COR-L47 (cell line): ENCODE measurements at places on chromosomes 4 and X.

- no peak for DNase-seq
Observed at GRCh38 chrX:38618180-38618579, 56.8 kb downstream of the TSPAN7 start.

- no peak for DNase-seq
Observed at GRCh38 chrX:145727476-145727875, 90.2 kb upstream of the SLITRK2 start.

- DNase-seq, result no peak
Observed at GRCh38 chrX:127764674-127765073, 287.5 kb downstream of the ACTRT1 start.

GRCh38 chr4:173735049-173735448, 205.0 kb upstream of the HAND2 start:
- no peak for DNase-seq

DNA sequence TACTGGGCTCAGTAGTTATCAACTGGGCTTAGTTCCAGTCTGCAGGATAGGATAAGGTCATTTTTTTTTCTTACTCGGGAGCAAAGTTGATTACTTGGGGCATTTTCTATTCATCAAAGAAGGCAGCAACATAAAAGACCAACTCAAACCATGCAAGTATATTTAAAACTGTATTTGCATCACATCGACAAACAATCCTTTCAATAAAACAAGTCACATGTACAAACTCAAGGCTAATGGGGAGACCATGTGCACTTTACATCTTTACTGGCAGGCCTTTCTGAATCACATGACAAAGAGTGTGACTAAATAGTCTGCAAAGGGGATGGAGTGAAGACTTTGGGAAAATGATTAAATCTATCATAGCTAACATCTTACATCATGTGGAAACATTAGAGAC, 610.4 kb upstream of the BOD1L1 start:
- no peak for DNase-seq

DNA sequence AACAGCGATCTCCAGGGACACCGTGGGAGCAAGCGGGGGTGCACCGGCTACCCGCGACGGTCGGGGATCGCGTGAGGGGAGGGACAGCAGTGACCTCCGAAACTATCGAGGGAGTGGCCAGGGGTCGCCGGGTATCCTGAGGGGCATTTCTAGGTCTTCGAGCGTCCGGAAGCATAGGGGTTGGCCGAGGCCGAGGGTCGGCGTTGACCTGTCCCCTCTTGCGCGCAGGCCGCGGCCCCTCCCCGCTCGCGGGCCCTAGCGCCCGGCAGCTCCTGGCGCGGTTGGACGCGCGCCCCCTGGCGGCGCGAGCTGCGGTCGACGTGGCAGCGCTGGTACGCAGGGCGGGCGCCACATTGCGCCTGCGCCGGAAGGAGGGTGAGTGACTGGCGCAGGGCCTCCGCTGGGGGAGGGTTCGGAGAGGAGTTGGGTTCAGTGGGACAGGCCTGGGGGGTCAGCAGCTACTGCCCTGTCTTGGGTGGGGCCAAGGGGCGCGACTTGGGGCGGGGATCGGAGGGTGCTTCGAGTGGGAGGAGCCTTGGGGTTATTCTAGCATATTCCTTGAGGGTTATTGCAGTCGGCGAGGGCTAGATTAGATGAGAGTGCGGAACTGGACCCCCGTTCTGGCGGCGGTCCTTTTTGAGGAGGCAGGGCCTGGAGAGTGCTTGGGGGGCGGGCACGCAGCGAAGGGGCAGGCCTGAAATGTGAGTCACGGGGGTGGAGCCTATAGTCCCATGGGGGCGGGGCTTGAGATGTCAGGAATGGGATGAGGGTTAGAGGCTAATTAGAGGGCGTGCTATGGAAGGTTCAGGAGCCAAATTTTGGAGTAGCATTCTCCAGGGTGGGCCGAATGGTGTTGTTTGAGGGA, 1.2 kb downstream of the MAGIX start:
- DNase-seq, result peak; percentile 72

DNA sequence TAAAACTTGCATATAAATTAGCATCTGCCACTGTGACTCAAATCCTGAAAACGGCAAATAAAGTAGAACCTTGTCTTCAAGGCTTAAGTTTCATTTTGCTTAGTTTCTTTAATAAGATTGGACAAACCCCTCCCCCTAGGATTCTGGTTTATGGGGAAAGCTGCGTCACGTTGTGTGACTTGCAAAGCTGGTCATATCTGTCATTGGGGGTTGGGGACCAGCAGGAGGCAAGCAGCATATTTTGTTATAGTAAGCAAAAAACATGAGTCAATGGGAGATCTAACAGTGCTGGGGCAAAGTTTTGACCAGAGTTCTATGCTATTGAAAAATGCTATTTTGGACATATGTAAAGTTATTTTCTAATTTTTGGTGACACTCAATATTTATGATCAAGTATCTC, 407.3 kb downstream of the PCDH18 start:
- DNase-seq, result no peak

GRCh38 chrX:31706466-31706865, 634.6 kb upstream of the FTHL17 start:
- DNase-seq, result no peak

DNA sequence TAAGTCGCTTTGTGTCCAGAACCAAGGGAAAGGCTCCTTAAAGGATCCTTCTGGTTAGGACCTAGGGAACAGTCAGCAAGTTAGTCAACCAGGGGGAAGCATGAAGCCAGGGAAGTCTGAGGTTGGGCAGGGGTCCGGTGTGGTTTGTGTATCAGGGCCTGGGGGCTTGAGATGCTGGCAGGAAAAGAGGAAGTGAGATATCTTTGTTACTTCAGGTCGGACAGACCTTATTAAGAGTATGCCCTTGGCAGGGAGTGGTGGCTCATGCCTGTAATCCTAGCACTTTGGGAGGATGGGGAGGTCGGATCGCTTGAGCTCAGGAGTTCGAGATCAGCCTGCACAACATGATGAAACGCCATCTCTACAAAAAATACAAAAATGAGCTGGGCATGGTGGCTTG, 52.3 kb upstream of the TRPC5OS start:
- no peak for DNase-seq

DNA sequence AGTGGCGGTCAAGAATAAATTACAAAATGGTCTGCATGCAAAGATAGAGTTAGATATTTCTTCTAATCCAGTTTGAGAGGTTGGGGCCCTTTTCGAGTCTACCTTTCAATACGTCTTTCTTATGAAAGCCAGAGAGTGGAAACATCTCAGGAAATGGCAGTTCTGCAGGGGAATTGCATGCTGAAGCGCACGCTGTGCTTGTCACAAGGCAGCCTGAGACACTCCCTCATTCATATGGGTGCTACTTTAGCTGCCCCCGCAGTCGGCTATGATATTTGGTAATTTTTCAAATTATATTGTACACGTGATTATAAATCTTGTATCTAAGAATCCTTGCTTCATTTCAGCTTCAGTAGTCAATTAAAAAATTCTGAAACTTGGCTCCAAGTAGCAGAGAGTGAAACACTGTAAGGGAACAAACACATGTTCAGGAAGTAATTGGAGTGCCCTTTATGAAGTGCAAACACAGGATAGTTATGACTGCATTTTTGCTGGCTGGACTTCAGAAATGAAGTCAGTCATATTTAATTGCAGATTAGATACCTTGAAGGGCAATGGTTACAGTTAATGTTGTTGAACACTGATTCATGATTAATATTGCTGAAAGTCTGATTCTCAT, 145.5 kb upstream of the NAP1L5 start:
- DNase-seq, result peak; percentile 68

DNA sequence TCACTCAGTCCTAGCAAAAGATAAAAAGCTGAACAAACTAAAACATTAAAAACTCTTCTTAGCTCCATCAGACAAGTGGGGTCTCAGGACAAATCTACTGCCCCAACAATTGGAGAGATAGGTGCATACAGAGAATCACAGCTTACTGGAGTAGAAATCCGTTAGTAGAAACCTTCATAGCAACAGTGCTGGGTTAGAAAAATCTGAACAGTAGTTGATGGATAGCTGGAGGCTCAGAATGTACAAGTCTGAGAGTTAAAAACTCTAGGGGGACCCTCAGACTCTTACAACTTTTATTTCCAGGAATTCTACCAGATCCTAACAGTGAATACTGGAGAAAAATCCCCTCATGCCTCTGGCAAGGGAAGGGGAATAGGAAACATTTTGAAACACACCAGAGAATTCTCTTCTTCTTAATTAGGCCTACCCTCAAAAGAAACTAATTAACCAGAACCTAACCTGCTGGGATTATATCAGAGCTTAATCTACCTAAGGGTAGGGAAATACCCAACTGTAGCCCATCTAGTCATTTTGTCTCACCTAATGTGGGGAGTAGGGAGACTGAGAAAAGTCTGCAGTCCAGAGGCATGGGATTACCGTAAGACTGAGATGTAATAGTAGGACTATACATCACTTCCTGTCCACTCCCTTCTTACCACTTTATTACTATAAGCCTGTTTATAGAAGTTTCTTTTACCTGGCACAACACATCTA, 165.0 kb upstream of the CTSO start:
- DNase-seq, result no peak

DNA sequence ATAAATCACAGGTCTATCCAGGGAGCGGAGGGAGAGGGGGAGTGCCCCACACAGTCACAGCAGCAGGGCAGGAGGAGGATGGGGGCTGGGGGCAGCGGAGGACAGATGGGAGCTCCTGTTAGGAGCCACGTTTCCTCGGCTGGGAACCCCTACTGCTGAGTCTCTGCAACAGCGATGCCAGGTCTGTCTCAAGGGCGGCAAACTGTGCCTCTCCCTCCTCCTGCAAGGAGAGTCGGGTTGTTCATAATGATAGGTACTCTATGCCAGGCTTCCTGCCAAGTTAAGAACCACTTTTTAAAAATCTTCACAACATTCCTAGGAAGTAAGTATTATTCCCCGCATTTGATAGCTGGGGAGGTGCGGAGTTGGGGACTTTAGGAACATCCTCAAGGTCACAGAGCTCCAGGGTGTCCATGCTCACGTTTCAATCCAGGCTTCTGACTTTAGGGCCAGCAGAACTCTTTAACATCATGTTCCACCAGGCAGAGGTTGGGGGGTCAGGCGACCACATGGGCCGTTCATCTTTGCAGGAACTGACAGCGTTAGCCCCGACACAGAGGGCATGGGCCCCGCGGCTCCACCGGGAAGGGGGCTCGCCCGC, 98.3 kb upstream of the MAML3 start:
- peak; percentile 80 for DNase-seq

- DNase-seq, result no peak
Observed at GRCh38 chrX:68420559-68420958, 12.7 kb downstream of the OPHN1 start.

- no peak for DNase-seq
Observed at GRCh38 chrX:68061206-68061535, 372.1 kb downstream of the OPHN1 start.

GRCh38 chrX:101462892-101463291, 22.4 kb upstream of the ARMCX4 start:
- DNase-seq, result peak; percentile 37

GRCh38 chr4:70449220-70449619, 22.8 kb upstream of the MUC7 start:
- no peak for DNase-seq

GRCh38 chr4:55312489-55313101, 33.4 kb upstream of the SRD5A3 start:
- DNase-seq, result peak; percentile 1

DNA sequence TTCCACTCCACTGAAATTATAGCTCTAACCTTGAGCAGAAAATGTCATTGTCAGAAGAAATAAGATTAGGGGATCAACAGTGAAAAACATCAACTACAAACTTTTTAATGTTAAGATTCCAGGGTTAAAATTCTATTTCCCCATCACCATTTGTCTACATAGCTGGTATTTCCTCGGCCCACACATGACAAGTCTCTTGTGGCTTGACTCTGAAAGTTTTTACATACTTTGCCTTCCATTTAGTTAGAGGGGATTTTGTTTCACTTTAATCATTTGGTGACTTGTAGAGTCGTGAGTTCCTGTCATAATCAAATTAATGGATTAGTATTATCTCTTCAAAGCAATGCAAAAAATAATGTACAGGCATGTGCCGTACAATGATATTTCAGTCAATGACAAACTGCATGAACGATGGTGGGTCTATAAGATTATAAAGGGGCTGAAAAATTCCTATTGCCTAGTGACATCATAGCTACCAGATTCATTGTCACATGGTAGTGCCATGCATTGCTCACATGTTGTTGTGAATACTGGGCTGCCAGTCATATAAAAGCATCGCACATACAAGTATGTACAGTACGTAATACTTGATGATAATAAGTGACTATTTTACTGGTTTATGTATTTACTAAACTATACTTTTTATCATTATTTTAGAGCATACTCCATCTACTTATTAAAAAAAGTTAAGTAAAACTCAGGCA, 72.0 kb downstream of the ING2 start:
- no peak for DNase-seq

DNA sequence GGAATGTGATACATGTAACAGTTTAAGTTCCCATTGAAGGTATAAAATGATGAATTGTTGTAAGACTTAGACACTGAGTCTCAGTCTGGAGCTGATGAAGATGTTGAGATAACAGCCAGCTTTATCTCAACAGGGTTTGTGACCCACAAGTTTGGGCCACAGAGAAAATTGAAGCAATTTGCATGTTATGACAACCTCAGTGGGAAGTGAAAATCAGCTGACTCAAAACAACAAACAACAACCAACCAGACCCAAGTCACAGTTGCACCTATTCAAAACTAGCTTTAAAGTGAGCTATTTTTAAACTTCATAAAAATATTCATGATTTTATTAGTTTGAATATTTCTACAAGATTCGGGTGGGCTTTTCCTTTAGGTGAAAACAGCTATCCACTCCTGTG, 8.0 kb downstream of the SFRP2 start:
- no peak for DNase-seq

DNA sequence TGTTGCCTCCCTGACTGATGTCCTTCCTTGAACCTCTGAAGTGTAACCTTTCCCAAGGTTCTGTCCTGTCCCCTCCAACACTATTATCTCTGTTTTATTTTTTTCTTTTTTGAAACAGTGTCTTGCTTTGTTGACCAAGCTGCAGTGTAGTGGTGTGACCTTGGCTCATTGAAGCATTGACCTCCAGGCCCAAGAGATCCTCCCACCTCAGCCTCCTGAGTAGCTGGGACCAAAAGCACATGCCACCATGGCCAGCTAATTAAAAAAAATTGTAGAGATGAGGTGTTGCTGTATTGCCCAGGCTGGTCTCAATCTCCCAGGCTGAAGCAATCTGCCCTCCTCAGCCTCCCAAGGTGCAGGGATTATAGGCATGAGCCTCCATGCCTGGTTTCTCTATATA, 59.0 kb downstream of the EDA start:
- no peak for DNase-seq

DNA sequence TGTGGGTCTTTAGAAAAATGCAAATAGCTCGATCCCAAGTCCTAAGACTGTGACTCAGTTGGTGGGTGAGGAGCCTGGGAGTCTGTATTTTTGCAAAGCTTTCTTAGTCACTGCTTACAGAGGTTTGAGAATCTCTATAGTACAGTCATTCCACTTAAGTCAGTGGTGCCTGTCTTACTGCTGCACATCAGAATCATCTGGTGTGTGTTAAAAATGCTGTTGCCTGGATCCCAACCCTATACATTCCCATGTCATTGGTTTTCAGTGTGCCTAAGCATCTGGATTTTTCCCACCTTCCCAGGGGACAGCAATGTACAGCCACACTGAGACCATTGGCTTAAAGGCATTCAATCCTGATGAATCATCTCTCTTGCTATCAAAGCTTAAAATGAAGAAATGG, 21.0 kb upstream of the GEMIN8 start:
- DNase-seq, result no peak

- no peak for DNase-seq
Observed at GRCh38 chrX:37854148-37854547, 6.8 kb upstream of the DYNLT3 start.

GRCh38 chr4:156685308-156685707, 286.3 kb downstream of the PDGFC start:
- no peak for DNase-seq
